Stimulated activated CD4-positive, alpha-beta T cell treated with anti-CD3 and anti-CD28 coated beads, Interleukin-12 subunit alpha, Interleukin-12 subunit beta, amount 100 ng/mL, for 24 hours (primary cell): ENCODE measurements at places on chromosomes 12 and 14.

- no peak for DNase-seq
Measured at GRCh38 chr12:85516667-85517325, 236.8 kb downstream of the ALX1 start.

DNA sequence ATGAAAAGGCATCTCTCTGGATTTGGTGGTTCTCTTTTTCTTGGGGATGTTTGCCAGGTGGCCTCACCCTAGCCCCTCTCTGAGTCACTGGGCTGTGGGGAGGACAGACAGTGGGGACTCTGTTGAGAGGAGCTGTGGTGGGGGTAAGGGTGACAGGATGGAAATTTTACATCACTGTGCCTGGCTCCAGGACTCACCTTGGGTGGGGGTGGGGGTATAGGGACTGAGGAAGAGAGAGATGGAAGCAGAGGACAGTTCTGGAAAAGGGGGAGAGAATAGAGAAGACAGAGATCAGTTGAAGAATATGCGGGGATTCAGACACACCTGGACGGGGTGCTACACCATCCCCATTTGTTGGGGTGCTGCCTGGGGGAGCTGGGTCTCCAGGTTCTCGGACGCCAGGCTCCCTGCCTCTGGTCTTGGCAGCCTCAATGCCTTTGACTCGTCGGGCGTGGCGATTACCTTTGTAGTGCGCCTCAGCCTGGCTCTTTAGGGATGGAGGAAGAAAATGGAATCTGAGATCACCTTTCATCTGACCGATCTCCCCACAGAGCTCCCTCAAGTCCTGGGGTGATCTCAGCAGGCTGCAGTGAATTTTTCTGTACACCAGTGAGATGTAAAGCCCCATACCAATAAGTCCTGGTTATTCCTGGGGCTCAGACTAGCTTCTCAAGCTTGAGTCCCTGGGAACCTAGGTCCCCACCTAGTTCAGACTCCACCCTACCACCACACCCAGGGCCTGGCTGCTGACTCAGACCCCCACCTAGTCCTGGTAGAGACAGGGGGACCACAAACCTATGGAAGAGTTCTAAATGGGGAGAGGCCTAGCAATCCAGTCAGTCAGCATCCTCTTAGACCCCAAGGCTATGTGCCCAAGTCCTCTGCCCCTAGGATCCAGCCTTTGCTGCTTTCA is 9.6 kb upstream of the GPR84 start:
- DNase-seq = no peak

DNA sequence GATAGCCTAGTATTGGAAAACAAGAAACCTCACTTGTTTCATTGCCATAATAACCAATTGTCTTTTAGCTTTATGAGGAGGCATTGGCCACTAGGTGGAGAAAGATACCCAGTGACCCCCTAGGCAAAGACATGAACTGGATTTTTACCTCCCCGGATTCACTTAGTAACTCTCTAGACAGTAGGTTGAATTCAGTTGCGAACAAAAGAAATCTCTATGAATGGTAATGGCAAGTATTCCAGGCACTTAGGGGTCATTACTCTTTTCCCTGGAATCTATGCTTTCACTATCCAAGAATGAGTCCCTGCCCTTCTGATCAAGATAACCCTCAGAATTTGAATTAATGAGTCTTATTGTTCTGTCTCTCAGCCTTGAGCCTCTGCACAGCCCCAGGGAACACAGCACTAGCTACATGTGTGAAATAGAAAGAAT is 29.5 kb upstream of the RHOJ start:
- DNase-seq = no peak

DNA sequence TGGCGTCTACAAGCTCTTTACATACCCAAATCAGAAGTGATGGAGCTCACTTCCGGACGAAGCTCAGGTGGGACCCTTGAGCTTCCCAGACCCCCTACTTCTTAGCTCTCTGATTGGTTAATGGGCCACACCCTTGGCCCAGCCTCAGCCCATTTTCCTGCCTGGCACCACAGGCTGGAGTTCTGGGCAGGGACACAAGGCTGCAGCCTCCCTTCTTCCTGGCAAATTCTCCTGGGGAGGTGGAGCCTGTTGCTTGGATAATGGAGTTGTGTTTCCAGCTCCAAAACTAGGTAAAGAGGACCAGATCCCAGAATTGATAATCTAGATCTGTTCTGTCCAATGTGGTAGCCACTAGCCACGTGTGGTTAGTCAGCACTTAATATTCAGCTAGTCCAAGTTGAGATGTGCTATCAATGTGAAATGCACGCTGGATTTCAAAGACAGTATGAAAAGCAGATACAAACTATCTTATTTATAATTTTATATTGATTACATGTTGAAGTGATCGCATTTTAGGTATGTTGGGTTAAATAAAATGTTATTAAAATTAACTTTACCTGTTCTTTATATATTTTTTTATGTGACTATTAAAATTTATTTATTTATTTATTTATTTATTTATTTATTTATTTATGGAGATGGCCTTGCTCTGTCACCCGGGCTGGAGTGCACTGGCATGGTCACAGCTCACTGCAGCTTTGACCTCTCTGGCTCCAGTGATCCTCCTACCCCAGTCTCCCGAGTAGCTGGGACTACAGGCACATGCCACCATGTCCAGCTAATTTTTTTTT is 12.6 kb upstream of the FAIM2 start:
- DNase-seq = no peak

- DNase-seq = no peak
Measured at GRCh38 chr14:95146079-95146771, 11.1 kb downstream of the DICER1 start.

DNA sequence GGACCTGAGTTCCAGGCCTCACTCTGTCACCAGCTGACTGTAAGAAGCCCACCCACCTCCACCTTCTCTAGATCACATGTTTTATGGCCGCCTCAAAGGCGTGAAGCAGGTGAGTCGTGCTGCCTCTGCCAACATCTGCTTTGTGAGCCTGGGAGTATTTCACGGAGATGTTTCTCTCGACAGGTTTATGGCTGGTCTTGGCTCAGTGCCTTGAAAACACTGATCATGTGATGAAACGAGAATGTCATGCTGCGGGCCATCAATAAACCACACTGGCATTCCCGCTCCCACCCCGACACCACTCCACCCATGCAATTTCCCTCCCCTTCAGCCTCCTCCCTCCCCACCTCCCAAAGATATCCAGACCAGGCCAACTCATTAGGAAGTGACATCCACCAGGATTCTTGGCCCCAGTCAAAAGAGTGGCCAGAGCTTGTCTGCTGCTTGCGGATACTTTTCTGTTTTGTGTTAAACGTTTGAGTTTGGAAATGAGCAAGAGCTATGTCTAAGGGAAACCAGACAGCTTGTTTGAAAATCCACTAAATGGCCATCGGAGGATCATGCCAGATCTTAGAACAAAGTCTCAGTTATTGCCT is 53.8 kb upstream of the NTF3 start:
- no peak for DNase-seq

- no peak for DNase-seq
Measured at GRCh38 chr12:132262256-132263060, 66.9 kb downstream of the GALNT9 start.

DNA sequence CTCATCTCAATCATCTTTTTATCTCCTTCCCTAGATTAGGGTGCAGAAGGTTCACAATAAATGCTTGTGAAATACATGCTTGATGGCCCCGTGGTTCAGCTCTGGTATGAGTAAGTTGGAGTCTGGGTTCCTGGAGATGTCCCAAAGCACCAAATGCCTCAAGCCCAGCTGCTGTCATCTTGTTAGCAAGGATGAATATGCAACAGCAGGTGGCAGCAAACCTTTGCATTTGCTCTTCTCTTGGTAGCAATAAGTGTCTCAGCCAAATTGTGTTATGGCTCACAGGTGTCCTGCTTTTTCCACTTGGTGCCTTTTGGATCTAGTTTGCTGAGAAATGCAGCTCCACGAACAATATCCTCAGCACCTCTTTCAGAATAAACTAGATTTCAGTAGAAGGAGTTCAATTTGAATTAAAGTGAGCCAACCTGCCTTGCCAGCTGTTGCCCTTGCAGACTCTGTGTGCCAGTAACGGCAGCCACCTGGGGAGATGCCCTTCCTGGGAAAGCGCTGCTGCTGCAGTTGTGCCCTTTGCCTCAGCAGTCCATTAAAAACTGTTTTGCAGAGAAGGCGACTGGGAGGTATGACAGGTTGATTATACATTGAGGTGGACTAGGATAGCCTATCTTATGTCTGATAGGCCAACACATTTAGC is 417.3 kb downstream of the SNAPC1 start:
- DNase-seq = no peak

GRCh38 chr14:47442211-47442610 is 233.2 kb downstream of the MDGA2 start:
- no peak for DNase-seq

DNA sequence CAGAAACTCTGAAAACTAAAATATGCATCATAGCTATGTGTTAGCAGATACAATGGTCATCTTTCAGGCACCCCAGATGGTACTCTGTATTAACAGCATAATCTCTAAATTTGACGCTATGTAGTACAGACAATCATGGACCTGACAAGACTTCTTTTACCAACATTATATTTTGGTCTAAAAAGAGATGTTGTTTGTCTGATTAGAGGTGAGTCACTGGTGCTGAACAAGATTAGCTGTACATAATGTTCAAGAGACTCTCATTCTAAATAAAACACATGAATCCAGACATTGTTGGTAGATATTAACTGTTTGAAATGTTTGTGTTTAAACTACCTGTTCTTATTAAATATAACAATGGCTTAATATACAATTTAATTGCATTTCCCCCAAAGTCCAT is 146.4 kb upstream of the LMNTD1 start:
- no peak for DNase-seq

DNA sequence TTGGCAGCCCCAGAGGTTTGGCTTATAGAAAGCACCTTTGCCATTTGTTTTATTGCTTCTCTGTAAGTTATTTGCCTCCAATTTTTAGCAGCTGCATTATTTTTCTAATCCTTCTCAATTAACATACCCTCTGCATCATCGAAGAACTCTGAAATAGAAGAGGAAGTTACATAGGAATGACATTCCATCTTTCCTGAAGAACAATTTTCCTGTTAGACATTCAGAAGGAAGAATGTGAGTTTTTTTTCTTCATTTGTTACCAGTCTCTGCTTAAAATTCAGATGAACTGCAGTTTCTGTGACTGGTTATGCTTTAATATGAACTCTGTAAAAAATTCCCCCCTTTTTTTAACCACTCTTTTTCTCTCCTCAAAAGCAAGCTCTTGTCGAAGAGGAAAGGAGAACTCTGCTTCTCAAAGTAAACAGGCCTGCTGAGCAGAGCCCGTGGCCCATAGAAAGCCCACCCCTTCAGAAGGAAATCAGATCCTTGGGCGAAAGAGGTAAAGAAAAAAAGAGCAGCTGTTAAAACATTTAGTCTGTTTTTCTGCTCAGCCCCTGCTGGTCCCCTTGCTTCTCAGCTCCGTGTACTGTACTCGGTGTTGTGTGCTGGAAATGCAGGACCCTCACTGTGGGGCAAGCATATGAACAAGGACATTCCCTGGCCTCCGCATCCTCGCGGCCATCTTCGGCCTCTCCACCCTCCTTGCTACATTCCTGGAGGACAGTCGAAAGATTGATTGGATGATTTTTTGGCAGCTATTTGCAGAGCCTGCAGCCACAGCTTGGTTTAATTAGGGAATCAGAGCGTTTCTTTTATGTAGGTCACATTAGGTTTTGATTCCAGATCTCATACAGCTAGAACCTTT is 164.4 kb upstream of the LRIG3 start:
- DNase-seq = no peak

DNA sequence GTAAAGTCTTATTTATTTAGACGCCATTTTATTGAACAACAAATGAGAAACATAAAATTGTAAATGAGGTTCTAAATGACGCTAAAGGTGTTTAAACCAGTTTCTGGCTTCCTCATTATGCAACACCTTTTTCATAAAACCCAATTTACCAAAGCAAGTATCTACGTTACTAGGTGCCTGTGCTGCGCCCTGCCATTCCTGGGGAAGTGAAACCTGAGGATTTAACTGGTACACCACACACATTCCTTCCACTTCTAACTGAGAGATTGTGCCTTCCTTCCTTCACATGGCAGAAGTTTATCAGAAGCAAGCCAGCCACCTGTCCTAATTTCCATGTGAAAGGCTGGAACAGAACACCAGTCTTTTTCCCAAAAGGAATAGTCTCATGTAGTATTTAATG is 40.3 kb upstream of the GCH1 start:
- DNase-seq = no peak

DNA sequence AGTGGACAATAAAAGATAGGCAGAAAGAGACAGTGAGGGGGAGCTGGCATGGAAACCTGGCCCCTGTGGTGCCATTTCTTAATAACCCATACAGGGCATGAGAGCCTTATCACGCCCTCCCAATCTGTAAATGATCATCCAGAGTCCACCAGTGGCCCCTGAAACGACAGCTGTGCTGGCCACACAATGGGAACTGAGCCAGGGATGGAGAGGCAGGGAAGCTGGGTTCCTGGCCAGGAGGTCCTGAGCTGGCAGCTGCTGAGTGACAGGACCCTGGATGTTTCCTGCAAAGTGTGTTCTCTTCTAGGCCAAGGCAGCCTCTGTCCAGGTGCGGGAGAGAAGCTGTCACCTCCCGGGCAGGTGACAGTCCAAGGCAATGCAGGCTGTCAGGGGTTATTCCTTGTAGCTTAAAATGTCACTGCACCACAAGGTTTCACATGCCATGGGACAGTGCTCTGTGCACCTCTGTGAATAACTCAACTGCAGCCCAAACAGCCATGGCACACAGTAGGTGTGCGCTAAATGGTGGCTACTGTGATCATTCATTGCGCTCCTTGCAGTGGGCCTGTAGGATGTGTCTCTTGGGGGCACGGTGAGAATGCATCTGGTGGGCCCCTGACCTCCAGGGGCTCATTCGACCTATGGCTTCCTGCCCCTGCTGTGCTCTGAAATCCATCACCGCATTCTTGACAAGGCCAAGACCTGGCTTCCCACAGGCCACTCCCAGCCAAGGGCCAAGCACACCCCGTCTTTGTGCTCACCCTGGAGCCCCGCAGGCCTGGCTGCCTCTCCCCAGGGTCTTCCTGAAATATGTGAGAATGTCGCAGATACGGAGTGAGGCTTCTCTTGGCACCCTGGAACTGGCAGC is 46.3 kb upstream of the BCL11B start:
- no peak for DNase-seq

DNA sequence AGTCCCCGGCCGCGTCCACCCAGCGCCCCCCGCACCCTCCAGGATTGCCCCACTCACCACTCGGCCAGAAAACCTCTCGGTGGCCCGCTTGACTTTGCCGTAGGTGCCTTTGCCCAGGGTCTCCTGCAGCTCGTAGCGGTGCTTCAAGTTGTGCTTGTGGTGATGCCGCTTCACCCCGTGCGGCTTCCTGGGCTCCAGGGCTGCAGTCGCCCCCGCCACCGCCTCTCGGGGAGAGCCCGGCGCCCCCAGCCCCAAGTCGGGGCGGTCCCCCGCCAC is 459 bp downstream of the NUAK1 start:
- DNase-seq = no peak

- DNase-seq = no peak
Measured at GRCh38 chr12:109766251-109766778, 52.7 kb downstream of the FAM222A start.

DNA sequence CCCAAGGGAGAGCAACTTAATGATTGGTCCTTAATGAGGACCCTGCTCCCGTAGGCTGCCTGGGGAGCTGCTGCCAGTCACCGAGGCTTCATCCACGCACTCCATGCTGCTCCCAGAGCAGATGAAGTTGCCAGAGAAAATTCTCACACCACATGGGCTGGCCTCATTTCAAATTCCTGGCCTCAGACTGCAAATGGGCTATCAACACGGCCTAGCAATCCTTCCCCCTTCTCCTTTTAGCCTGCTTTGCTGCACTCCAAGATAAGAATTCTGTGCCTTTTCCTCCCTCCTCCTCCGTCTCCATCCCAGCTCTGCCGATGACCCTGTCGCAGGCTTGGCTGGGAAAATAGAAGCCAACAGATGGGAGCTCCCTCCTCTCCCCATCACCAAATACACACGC is 10.8 kb upstream of the DGLUCY start:
- no peak for DNase-seq

- no peak for DNase-seq
Measured at GRCh38 chr12:12721176-12721751, 4.1 kb downstream of the CDKN1B start.
